DMS79 treated with DMSO at 0.1 percent for 48 hours (cell line): ENCODE measurements at places on chromosomes 2 and 18.
A peak's percentile ranks its signal among the peaks of the same experiment; 100 is the strongest.

GRCh38 chr2:145106293-145106692 is 586.4 kb upstream of the ZEB2 start:
- no peak for DNase-seq

GRCh38 chr18:43060020-43060419 is 55.5 kb downstream of the RIT2 start:
- DNase-seq = no peak

DNA sequence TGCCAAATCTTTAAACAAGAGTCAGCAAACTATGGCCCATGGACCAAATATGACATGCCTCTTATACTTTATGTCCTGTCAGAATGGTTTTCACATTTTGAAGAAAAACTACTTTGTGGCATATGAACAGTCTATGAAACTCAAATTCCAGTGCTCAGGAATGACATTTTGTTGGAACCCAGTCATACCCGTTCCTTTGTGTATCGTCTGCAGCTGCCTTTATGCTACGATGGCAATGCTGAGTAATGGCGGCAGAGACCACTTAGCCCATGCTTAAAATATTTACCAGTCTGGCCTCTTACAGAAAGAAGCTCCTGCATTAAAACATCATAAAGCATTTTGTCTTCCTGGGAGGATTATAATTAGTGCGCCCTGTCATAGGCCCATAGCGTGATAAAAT is 140.5 kb upstream of the FHL2 start:
- no peak for DNase-seq

GRCh38 chr2:42198466-42198865 is 29.3 kb downstream of the EML4 start:
- no peak for DNase-seq

DNA sequence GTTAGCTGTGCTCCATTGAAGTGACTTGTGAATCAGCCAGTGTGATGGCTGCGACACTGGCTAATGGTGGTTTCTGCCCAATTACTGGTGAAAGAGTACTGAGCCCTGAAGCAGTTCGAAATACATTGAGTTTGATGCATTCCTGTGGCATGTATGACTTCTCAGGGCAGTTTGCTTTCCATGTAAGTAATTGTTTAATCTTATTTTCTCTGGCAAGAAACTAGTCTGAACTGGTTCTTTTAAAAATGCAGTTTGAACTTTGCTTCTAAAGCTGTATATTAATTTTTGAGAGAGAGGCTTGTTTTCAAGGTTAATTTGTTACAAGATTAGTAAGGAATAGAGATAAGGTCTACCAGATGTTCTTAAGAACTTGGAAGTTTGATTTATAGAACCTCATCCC is 46.7 kb downstream of the GLS start:
- no peak for DNase-seq

DNA sequence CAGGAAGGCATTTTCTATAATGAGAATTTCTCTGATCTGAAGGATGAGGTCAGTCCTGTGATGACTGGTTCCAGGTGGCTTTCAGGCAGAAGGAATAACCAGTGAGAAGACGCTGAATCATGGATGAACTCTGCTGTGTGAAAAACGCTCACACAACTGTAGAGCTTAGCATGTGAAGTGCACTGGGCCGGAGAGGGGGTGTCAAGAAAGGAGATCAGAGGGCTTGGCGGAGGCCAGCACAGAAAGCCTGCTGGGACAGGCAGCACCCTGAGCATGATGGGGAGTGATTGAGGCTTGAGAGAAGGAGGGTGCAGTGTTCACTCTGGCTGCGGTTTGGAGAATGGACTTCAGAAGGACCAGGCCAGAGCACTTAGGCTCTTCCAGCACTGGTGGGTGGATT is 236.5 kb downstream of the TPGS2 start:
- DNase-seq = no peak

DNA sequence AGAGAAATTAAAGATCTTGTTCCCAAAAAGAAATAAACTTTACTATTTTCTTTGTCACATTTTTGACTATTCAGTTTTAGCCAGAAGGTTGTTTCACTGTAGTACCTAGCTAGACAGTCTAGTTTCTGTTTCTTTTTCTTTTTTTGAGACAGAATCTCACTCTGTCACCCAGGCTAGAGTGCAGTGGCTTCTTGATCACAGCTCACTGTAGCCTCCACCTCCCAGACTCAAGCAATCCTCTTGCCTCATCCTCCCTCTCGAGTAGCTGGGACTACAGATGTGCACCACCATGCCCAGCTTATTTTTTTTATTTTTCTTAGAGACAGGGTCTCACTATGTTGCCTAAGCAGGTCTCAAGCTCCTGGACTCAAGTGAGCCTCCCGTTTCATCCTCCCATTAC is 2.2 kb downstream of the RBM45 start:
- DNase-seq = no peak

GRCh38 chr2:136236019-136236418 is 118.1 kb upstream of the CXCR4 start:
- no peak for DNase-seq

DNA sequence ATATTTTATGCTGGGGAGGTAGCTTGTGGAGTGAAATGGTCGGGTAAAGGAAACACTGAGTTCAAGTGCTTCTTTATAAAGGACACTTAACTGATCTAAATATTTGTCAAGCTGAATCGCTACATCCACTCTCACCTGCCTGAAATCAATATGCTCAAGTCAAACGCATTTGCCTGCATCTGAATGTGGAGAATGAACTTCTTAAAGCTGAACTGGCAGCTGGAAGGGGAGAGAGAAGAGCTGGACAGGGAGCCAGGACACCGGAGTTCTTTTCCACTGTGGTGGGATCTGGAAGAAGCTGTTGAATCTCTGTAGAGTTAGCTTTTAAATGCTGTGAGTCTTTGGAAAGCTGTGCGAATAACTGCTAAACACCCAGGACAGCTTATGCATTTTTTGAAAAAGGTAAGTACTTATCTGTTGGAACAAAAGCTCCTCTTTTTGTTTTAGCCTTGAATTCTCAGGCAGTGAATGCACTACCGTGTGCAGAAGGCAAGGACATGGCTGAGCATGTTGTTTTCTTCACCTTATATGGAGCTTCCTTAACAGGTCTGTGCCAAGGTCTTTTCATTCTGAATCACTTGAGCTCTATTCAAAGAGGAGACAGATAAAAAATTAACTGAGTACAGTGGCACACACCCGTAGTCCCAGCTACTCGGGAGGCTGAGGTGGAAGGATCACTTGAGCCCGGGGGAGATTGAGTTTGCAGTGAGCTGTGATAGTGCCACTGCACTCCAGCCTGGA is 74.2 kb upstream of the KLF7 start:
- peak; percentile 56 for DNase-seq

- no peak for DNase-seq
Measured at GRCh38 chr2:9149726-9150567, 56.7 kb upstream of the ASAP2 start.

- no peak for DNase-seq
Measured at GRCh38 chr2:190831941-190832340, 48.7 kb upstream of the GLS start.

DNA sequence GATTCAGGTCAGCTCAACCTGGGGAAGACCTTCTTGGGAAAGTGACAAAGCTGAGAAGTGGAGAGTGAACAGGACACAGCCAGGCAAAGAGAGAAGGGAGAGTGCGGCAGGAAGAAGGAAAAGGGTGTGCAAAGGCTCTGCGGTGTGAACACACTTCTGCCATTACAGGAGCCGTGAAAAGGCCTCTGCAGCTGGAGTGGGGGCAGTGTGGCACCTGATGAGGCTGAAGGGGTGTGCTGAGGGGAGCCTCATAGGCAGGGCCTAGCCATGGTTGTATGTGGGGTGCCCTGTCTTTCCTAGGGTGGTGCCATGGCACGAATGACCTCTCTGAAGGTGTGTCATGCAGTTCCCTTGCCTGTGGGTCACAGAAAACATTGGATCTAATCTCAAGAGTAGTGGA is 347.6 kb downstream of the CYRIA start:
- no peak for DNase-seq

GRCh38 chr18:267688-268552 is at the start of gene THOC1:
TSS of gene THOC1 (minus strand) at chr18:268047. CDS start at chr18:268019, 28 bp downstream.
- peak; percentile 86 for DNase-seq

DNA sequence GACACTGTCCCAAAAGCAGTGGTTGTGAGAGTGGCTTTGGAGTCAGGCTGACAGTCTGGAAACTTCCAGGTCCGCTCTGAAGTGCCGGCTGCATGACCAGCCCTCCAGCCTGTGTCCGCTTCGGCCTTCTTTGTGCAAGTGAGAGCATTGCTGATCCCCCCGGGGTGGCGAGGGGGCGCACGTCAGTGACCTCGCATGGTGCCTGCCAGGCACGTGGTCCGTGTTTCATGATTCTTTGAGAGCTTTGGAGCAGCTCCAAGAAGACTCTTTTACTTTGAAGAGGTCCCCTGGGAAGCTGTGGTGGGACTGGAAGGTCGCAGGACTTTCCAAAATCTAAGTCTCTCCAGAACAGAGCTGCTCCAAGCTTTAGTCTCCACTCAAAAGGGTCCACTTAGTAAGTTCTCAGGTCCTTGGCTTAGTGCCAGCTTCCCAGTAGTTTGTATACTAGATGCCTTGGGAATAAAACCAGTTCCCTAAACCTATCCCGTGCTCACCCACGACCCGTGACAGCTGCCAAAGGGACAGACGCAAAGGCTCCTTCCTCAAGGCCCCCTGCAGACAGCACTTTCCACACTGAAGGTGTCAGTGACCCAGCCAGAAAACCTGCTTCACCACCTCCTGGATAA is 68.8 kb downstream of the ADI1 start:
- peak; percentile 93 for DNase-seq

GRCh38 chr2:126315828-126316227 is 340.1 kb upstream of the GYPC start:
- no peak for DNase-seq

- DNase-seq = peak; percentile 21
Measured at GRCh38 chr2:44169155-44169898, 652 bp downstream of the PPM1B start.

DNA sequence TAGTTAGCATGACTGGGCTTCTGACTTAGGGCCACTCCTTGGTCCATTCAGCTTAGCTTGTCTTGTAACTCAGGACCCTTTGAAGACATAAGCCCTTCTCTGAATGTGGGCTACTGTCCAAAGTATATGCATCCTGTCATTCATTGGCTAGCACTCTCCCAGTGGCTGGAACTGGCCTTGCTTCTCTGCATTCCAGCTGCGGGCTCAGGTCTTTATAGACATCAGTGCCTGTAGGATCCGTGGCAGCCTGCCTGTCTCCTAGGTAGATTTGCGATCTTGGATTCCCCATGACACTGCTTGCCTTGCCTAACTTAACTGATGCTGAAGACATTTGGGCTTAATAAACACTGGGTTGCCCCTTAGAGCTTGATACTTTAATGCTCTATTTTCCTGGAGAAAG is 170.1 kb downstream of the DCC start:
- DNase-seq = no peak

- DNase-seq = no peak
Measured at GRCh38 chr18:69635482-69635881, 234.8 kb downstream of the DOK6 start.

DNA sequence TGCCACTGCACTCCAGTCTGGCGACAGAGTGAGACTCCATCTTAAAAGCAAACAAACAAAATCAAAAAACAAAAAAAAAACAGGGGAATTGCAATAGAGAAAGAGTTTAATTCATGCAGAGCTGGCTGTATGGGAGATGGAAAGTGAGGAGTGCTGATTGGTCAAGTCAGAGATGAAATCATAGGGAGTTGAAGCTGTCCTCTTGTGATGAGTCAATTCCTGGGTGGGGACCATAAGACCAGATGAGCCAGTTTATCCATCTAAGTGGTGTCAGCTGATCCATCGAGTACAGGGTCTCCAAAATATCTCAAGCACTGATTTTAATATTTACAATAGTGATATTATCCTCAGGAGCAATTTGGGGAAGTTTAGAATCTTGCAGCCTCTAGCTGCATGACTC is 45.3 kb downstream of the FRZB start:
- DNase-seq = no peak

- DNase-seq = no peak
Measured at GRCh38 chr2:136232456-136233172, 114.7 kb upstream of the CXCR4 start.

DNA sequence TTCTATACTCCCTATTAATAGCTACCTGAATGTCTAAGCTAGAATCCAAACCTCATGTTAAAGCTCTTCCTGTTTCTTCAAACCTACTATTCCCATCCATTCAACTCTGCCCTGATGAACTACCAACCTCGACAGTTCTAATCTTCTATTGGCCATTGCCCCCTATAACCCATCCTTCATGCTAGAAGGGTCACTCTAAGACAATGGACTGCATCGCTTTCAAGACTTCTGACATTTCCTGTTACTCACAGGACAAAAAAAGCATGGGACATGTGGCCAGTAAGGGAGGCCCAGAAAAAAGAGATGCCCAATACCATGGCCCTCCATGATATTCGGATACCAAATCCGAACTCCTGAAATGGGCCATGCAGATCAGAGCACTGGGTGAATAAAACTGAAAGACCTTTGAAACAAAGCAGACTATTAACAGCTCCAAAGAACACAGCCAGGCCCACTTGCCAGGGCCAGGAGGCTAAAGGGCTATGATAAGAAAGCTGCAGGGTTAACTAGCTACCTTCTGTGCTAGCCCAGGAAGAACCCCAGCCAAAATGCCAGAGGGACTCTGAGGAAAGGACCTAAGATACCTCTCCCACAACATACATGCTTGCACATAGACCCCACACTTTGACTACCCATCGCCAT is 4.5 kb downstream of the B4GALT6 start:
- DNase-seq = no peak

GRCh38 chr2:181076658-181077057 is 96.3 kb downstream of the UBE2E3 start:
- no peak for DNase-seq

GRCh38 chr2:203594541-203594940 is 59.4 kb upstream of the RAPH1 start:
- DNase-seq = no peak

GRCh38 chr18:1619507-1619906 is 714.8 kb downstream of the ADCYAP1 start:
- DNase-seq = no peak

GRCh38 chr2:55134316-55134706 is 84.1 kb upstream of the RTN4 start:
- no peak for DNase-seq

GRCh38 chr2:64922482-64923384 is 66.5 kb upstream of the SLC1A4 start:
- DNase-seq = no peak

GRCh38 chr18:49961271-49961670 is 147.9 kb upstream of the ACAA2 start:
- DNase-seq = no peak

GRCh38 chr2:78351208-78351607 is 674.3 kb upstream of the REG3G start:
- DNase-seq = no peak

DNA sequence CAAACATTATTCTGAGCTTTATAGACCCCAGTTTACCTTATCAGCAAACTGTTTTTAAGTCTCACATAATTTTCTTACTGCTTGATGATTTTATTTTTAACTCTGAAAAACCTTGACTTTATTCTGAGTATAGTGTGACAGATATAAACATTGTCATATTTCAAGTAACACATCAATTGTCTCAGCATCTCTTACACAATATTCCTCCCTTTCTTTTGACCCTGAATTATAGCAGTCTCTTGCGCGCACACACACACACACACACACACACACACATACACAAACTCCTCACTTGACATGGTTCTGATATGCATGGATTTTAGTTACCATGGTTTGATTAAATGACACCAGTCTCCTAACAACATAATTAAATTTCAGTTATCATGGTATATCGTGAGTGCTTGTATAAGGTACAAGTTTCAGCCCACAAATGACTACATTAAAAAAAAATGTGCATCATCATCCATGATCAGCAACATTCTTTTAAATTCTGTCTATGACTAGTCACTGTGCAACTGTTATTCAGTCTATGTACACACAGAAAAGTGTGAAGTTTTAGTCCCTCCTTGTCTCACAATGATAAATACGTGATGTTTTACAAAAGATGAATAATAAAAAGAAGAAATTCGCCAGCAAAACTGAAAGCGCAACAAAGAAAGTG is 39.5 kb upstream of the TACR1 start:
- DNase-seq = no peak
